Stimulated activated CD4-positive, alpha-beta T cell treated with anti-CD3 and anti-CD28 coated beads, Interleukin-1b, Interleukin-23, amount 100 ng/mL, for 1 hour (primary cell): ENCODE measurements at places on chromosomes 3 and 15.

- DNase-seq = no peak
Observed at GRCh38 chr3:136120373-136121348, 75.5 kb downstream of the MSL2 start.

DNA sequence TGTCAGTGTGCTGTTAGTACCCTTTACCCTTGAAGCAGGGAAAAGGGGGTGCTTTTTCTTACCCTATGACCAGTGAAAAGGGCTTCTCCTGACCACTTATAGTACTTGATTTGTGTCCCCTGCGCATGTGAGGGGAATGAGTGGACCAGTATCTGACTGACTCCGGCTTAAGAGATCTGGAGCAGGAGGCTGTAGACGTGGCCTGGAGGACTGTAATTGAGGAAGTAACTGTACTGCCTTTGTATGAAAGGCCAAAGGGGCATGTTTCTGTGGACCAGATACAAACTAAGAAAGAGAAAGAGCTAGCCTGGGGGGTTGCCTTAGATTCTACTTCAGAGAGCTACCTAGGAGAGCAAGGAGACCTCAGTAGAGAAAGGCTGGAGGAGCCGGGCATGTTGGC lies 89.9 kb upstream of the TBL1XR1 start:
- DNase-seq = no peak

GRCh38 chr15:98003518-98003917 lies 43.0 kb downstream of the ARRDC4 start:
- DNase-seq = no peak

DNA sequence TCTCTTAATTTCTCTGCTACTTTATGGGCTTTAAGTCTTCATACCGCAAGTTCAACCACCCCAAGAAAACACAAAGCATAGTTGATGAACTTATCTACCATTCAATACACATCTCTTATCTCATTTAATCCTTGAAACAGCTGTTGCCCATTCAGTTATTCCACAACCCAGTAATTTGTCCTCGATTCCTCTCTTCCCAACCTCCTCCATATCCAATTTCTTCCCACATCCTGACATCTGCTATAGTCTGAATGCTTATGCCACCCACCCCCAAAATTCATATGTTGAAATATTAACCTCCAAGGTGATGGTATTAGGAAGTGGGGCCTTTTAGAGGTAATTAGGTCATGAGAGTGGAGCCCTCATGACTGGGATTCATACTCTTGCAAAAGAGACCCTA lies 345.4 kb downstream of the ERC2 start:
- DNase-seq = no peak

GRCh38 chr3:75242012-75242735 lies 422.0 kb upstream of the FRG2C start:
- DNase-seq = no peak

- DNase-seq = no peak
Observed at GRCh38 chr3:70857916-70858315, 545.5 kb upstream of the MDFIC2 start.

- no peak for DNase-seq
Observed at GRCh38 chr3:31472479-31473390, 60.0 kb upstream of the STT3B start.

- no peak for DNase-seq
Observed at GRCh38 chr3:67329358-67329757, 325.1 kb downstream of the SUCLG2 start.

DNA sequence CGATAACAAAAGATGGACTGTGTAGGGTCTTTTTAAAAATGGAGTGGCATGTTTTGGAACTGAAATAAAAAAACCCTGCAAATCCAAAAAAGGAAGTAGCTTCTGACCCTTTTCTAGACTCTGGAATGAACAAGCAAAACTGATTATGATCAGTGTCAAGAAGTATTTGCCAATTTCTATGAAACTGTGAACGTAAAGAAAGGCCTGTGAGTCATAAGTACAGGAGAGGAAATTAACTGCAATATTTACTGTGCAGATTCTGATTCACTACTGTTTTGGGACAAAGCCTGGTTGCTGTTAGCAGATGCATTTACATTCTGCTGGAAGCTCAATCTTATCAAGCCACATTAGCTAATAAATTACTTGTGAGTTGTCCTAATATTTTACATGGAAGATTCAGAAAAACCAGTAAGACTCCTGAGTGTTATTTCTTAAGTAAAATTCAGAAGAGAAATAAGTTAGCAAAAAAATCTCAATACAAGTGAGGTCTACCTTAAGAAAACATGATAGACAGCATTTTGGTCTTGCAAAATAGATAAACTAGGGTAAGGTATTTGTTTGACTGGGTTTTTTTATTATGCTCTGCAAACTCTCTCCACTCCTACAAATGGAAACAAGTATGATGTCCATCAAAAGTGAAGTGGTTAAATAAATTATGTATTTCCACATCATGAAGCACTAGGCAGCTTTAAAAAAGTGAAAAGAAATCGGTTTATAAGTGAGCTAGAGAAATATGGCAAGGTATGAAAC lies 90.2 kb upstream of the LMOD3 start:
- no peak for DNase-seq

DNA sequence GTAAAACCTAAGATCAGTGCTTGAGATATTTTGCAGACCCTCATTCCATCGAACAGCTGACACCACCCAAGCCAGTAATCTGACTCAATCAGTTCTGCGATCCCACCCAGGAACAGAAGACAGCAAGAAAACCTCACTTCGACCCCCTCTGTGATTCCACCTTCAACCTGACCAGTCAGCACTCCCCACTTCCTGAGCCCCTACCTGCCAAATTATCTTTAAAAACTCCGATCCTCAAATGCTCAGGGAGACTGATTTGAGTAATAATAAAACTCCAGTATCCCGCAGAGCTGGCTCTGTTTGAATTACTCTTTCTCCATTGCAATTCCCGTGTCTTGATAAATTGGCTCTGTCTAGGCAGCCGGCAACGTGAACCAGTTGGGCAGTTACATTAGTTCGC lies 25.7 kb upstream of the CLDN16 start:
- no peak for DNase-seq

- DNase-seq = no peak
Observed at GRCh38 chr15:40790718-40791117, 16.2 kb upstream of the ZFYVE19 start.

DNA sequence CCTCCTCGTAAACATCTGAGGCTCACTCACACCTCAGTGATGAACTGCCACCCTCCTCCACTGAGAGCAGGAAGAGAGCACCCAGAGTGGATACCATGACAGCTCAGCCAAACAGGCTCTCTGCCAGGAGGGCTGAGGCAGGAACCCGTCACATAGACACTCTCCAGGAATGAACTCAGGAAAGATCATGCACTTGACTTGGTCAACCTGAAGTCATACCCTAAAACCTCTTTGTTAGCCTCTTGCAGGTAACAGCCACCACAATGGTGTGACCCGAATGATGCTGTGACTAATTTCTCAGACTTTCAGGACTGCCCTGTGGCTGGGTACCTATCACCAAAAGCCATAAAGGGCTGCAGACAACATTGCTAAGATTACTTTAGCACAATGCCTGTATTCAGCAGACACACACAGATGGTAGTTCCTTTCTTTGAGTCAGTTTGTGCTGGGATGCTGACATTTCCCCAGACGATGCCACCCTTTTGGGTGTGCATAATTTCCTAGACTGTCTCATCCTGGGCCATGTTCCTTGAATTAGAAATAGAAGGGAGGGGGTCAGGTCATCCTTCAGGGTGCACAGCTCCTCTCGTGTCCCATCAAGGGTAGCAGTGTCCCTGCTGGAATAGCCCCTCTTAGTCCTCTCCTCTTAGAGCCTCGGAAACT lies 30.3 kb downstream of the CX3CR1 start:
- no peak for DNase-seq

- no peak for DNase-seq
Observed at GRCh38 chr3:77188210-77188609, 148.3 kb downstream of the ROBO2 start.

GRCh38 chr3:49656541-49657112 lies 17.5 kb upstream of the APEH start:
- DNase-seq = no peak

GRCh38 chr3:58884453-58884852 lies 165.4 kb downstream of the CFAP20DC start:
- no peak for DNase-seq

- DNase-seq = no peak
Observed at GRCh38 chr3:62049033-62049432, 324.3 kb downstream of the FEZF2 start.

DNA sequence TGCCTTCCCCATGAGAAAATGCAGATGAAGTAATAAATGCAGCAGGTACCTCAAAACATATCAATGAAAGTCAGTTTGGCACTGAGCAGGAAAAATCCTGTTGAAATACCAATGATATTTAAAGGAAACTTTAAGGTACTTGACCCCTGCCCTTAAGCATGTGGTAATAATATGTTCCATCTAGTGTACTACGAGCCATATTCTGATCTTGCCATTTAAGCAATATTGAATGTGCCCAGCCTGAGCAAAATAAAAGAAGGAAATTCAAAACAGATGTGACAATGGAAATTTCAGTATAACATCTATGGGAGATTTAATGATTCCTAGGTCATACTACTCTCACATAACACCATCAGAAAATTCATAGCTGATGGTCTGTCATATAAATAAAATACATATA lies 191.8 kb upstream of the CGNL1 start:
- no peak for DNase-seq

- DNase-seq = no peak
Observed at GRCh38 chr3:50264383-50264963, 4.5 kb upstream of the SEMA3B start.

DNA sequence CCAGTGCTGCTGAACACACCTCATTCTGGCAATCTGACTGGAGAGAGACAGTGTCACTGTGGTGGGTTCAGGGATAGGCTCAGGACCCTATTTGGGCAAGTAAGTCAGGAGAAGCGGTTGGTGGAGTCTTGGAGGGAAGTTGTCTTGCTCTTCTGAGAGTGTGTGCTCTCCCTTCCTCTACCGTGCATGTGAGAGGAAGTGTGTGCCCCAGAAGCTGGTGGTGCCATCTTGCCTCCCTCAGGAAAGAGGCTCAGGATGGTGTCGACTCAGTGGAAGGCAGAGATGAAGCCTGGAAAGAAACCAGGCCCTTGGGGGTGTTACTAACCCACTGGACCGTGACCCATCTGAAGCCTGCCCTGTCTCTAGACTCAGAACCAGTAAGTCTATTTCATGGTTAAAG lies 6.8 kb upstream of the RARRES1 start:
- DNase-seq = no peak

DNA sequence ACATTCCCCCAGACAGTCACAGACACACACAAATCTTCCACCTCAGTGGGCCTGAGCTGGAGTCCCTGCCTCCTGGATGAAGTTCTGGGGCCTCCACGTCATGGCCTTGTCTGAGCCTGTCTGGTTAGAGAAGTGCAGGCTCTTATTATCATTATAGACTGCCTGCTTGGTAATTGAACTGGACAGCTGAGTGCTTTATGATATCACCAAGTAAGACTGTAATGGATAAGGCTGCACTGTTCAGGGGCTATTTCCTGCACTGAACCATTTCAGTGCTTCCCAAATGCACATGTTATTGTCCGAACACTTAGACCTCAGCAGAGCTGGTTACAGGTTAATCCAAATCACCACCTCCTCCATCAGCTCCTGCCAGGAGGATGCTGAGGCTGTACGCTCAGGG lies 8.7 kb upstream of the ST6GAL1 start:
- no peak for DNase-seq

GRCh38 chr3:107344722-107345121 lies 32.5 kb upstream of the CCDC54 start:
- no peak for DNase-seq

DNA sequence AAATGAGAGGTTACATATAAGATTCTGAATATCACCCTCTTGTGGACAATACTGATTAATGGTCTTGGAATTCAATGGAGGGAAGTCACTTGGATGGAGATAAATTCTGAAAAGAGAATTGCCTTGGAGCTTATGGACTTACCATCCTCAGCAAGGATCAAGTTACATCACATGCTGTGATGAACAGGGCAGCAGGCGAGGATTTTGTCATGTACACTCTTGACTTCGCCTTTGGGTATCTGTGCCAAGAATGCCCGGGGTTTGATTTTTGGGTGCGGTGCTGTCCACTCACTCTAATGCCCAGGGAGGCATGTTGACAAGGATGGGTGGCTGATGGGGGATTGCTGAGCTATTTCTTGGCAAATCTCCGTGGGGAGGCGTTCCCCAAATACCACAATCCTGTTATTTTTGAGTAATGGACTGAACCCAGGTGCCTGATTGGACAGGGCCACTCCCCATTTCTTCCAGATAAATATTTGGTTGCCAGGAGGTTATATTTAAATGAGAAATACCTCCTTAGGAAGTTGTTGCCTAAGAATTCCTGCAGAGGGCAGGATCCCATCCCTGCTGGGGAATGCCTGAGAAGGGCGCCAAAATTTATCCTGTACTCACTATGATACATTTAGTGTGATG lies 96.3 kb downstream of the TPRG1 start:
- DNase-seq = no peak

- DNase-seq = no peak
Observed at GRCh38 chr3:56915966-56916586, 114.3 kb upstream of the ARHGEF3 start.

- no peak for DNase-seq
Observed at GRCh38 chr15:69991551-69991980, 106.2 kb downstream of the TLE3 start.

DNA sequence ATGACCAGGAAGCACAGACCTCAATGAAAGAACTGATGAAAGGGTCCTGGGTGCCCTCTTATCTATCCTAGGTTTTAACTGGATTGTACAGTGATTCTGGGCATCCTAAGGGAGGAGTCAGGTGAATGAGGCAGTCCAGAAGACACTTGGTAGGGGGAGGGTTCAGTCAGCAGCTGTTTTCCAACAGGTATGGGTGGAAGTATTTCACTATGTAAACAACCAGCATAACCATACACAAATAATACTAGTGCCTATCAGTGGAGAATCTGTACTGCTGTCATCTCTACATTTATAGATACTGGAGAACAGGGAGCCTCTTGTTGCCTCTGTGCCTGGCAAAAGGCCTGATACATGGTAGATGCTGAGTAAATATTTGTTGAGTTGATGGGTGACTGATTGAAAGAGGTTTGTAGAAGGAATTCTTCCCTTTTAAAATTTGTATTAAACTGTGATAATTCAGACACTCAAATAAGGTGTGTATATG lies 328.5 kb downstream of the RBMS3 start:
- DNase-seq = no peak

- DNase-seq = no peak
Observed at GRCh38 chr15:55829826-55830225, 86.9 kb upstream of the PRTG start.

DNA sequence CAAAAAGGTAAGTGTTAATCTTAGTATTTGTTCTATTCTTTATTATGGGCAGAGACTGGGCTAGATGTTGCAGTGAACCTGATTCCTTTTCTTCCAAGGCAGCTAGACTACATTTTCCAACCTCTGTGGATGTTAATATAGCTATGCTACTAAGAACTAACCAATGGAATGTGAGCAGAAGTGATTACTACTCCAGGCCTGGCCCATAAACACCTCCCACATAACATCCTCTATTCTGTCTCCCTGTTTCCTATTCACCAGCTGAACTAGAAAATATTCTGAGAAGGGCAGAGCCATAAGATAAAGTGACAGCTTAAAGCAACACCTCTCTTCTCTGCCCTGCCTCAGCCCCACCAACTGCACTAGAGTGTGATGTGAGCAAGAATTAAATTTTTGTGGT lies 29.4 kb downstream of the CD200R1L start:
- DNase-seq = no peak

GRCh38 chr15:44861439-44861910 lies 95.0 kb upstream of the TERB2 start:
- DNase-seq = no peak
